NCI-H524 treated with DMSO at 0.1 percent for 48 hours (cell line): ENCODE measurements at places on chromosomes 12 and 14.

DNA sequence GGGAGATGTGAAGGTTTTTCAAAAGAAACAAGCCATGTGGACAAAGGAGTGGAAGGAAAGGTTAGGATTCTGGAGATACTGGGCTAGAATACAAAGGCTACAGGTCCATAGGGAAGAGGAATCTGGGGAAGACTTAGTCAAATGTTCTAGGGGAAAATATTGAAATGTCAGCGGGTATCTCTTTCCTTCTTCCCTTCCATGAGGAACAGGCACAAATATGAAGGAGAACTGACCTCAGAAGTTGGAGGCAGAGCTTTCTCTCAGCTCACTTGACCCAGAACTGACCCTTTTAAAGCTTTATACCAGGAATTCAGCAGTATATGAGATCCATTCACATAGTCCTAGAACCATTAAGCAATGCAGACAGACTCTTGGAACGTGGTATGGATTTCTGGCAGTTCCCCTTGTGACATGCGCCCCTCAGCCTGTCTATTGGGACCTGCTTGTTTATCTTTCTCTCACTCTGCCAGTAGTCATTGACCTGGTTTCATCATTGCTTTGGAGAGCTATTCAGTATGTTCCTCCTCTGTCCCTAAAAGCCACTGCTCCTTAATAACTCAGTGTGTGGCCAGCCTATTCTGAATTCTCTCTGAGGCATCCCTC is 43.0 kb upstream of the GSG1 start:
- DNase-seq, result no peak

GRCh38 chr14:101496776-101497683 is 64.3 kb upstream of the DIO3 start:
- no peak for DNase-seq

DNA sequence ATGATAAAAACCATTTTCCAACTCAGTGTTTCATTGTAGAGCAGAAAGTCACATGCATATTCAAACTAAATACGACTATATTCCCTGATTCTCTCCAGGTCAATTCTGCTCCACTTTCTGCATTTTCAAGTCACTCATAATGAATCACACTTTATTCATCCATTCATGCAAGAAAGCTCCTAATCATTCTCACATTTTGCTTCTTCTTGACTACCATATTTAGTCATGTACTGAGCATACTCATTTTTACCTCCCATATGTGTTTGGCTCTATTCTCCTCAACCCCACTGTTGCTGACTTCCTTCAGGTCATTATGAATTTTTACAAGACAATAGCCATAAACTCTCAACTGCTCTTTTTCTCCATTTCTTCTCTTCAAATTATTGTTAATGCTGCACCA is 43.4 kb upstream of the PIK3C2G start:
- no peak for DNase-seq

- no peak for DNase-seq
Observed at GRCh38 chr14:95156161-95157047, 925 bp downstream of the DICER1 start.

- no peak for DNase-seq
Observed at GRCh38 chr14:35248476-35248788, 43.8 kb upstream of the PSMA6 start.

DNA sequence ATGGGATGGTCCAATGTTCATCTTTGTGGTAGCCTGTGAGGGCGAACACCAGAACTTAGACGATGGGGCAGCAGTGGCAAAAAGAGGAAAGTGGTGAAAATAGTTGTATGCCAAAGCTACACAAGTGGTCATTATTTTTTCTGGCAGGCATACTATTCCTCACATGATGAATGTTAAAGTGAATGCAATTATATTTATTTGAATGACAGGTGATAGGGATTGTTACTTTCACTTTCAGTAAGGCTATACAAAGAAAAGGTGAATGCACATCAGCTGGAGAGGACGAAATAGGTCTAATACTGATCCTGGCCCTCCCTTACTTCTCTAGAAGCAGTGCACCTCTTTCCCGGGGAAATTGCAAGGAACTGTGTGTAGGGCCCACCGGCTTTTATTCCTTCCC is 470.1 kb downstream of the TMTC2 start:
- no peak for DNase-seq

DNA sequence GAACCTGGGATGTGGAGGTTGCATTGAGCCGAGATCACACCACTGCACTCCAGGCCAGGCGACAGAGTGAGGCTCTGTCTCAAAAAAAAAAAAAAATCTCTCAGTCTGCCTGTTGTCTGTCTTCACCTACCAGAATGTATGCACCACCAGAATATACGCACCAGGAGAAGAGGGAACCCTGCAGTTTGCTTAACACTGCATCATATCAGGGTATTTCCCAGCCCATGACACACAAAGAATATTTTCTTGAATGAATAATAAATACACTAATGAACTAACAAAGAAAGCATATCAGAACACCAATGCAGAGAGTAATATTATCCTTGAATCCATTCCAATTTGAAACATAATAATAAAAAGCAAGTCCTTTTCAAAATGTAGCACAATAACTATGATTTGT is 44.2 kb upstream of the FOXN3 start:
- DNase-seq, result no peak

GRCh38 chr12:73321319-73321718 is 1049.1 kb downstream of the TRHDE start:
- DNase-seq, result no peak

DNA sequence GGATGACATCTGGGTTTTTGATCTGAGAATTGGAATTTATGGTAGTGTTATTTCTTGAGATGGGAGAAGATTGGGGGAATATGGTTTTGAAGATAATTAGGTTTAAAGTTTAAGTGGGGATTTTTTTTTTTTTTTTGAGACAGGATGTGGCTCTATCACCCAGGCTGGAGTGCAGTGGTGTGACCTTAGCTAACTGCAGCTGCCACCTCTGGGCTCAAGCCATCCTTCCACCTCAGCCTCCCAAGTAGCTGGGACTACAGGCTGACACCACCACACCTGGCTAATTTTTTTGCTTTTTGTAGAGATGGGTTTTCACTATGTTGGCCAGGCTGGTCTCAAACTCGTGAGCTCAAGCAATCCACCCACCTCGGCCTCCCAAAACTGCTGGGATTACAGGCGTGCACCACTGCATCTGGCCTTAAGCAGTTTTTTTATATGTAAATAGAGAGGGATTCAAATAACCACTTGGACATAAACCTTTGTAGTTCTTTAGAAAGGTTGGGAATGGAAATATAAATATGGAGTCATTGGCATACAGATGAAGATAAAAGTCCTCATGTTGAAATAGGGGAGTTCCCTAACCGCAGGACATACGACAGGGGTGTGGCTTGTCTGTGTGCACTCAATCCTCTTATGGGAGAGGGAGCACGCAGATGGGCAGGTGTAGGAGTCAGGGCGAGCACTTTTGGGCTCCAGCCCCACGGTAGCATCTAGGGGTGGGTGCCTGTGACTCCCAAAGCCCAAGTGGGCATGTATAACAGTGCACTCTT is 4.7 kb downstream of the LIN52 start:
- DNase-seq, result no peak

- no peak for DNase-seq
Observed at GRCh38 chr12:51961834-51962233, 10.3 kb downstream of the ACVR1B start.

DNA sequence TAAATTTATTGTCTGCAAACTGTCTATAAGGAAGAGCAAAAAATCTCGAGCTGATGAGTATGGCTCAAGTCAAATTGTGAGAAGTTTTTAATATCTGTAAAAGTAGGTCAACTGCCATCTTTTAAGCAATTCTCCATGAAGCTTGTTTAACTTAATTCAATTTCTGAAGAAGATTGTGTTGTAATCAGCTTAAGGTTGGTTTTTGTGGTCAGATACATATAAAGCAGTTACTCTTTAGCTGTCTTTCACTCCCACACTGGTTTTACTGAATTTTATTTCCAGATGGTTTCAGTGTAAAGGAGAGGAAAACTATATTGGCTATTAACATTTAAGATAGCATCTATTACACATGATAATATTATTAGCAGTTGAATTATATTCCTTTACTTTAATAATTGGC is 1165.1 kb downstream of the SLC16A7 start:
- no peak for DNase-seq

DNA sequence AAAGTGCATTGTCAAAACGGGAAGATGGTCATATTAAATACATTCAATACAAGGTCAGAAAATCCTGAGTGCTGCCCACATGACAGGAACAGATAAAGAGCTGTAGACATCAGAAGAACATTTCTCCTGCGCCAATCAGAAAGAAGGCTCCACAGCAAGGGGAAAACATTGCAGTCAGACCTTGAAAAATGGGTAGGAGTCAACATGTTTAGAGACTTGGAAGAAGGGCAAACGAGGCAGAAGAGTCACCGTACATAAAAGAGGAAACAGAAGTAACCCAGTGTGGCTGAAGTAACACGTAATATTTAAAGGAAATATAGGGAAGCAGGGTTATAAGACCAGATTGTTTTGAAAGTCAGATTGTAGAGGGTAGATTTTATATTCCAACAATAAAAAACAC is 11.9 kb downstream of the SPPL3 start:
- no peak for DNase-seq

DNA sequence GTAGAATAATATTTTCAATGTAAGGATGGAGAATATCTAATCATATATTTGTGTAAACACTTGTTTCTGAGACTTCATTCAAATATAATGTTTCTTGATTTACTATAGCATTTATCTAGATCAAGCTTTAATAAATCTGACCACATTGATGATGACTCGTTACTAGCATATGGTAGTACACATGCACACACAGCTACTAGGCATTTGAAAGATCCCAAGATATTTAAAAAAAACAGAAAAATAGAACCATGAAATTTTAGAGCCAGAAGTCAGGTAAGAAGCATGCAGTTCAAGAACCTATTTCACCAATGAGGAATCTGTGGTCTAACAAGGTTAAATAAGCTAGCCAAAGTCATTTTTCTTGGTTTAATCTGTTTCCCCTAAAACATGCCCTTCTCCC is 32.0 kb downstream of the DCP1B start:
- no peak for DNase-seq

GRCh38 chr12:45331552-45331951 is 115.7 kb downstream of the ANO6 start:
- DNase-seq, result no peak

- no peak for DNase-seq
Observed at GRCh38 chr12:52055731-52056711, 4.8 kb downstream of the NR4A1 start.

GRCh38 chr12:83018088-83018487 is 331.4 kb downstream of the TMTC2 start:
- DNase-seq, result no peak

GRCh38 chr12:470133-470532 is 10.4 kb downstream of the B4GALNT3 start:
- DNase-seq, result no peak

DNA sequence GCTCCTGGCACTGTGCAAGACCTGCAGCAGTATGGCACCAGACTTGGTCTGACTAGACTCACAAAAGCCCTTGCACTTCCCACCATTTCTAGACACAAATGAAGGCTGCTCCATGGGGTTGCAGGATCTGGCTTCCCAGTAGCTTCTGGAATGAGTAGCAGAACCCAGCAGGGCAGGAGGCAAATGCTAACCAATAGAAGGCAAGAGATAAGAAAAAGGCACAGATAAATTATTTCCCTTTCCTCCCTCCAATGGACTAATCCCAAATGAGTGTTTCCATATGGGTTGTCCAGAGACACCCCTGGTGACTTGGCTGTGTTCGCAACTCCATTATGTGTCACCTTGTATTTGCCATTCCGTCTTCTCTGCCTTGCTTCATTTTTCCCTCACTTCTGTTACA is 49.7 kb downstream of the KIF21A start:
- DNase-seq, result no peak
